Activated CD4-positive, alpha-beta T cell treated with anti-CD3 and anti-CD28 coated beads for 24 hours (primary cell): ENCODE measurements at places on chromosomes 13 and 19.

DNA sequence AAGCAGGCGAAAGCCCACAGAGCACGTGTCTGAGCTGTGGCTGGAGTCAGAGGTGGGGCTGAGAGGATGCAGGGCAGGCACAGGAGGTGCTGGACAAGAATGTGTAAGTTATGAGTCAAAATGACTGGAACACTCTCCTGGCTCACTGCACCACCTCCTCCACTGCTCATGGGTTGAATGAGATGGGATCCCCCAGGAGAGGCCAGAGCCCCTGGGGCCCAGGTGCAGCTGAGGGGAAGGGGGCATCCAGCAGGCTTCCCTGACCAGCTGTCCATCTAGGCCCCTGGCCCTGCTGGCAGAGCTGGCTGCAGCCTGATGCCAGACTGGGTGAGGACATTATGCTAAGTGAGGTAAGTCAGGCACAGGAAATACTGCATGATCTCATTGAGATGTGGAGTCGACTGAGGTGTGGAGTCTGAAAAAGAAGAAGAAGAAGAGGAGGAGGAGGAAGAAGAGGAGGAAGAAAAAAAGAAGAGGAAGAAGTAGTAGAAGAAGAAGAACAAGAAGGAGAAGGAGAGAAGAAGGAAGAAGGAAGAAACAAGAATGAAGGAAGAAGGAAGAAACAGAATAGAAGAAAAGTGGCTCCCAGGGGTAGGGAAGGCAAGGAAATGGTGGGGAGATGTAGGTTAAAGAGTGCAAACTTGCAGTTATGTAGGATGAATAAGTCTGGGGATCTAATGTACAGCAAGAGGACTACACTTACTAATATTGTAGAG, 747.4 kb downstream of the UQCRFS1 start:
- DNase-seq = no peak

DNA sequence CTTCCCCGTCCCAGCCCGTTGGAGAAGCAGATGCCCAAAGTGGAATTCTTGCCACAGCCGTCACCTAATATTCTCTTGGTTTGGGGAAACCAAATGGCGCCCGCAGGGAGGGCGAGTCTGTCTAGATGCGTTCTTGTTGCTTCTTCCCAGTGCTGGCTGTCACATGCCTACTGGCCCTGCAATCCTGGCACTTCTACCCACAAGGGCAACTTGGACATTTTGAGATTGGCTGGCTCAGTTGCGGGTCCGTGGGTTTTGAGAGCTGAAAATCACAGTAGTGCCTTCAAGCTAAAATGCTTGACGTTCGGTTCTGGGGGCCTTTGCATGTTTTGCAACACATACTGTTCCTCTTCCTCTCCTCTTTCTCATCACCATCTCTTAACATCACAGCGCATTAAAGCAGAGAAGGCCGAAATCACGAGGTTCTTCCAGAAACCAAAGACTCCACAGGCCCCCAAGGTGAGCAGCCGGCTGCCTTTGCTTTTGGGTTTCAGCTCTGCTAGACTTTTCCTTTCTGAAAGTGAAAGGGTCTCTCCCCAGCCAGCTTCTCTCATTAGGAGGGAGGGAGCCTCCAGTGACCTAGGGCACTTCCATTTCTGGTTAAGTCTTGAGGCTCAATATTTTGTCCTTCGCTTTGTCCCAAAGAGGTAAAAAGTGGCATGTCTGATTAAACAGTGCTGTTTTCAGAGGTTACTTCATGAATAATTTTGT, 21.1 kb downstream of the CHAF1A start:
- no peak for DNase-seq

- DNase-seq = no peak
Observed at GRCh38 chr19:47633996-47634395, 25.1 kb downstream of the BICRA start.

DNA sequence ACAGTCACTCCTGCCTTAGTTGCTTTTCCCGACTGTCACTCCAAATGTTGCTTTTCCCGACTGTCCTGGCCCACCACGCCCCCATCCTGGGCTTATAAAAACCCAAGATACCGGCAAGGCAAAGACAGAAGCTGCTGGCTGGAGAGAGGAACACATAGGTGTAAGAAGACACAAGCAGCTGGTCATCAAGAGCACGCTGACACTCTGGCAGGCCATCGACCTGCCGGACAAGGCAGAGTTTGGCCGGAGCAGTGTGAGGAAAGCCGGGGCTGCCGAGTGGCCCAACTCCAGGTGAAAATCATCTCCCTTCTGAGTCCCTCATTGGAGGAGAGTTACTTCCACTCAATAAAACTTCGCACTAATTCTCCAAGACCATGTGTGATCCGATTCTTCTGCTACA, 349.5 kb downstream of the SLITRK1 start:
- no peak for DNase-seq

GRCh38 chr13:97914540-97914939, 38.9 kb upstream of the IPO5 start:
- DNase-seq = no peak

GRCh38 chr19:28836421-28836820, 376.5 kb downstream of the UQCRFS1 start:
- no peak for DNase-seq

GRCh38 chr19:39587496-39587895, 14.8 kb upstream of the LGALS13 start:
- no peak for DNase-seq

DNA sequence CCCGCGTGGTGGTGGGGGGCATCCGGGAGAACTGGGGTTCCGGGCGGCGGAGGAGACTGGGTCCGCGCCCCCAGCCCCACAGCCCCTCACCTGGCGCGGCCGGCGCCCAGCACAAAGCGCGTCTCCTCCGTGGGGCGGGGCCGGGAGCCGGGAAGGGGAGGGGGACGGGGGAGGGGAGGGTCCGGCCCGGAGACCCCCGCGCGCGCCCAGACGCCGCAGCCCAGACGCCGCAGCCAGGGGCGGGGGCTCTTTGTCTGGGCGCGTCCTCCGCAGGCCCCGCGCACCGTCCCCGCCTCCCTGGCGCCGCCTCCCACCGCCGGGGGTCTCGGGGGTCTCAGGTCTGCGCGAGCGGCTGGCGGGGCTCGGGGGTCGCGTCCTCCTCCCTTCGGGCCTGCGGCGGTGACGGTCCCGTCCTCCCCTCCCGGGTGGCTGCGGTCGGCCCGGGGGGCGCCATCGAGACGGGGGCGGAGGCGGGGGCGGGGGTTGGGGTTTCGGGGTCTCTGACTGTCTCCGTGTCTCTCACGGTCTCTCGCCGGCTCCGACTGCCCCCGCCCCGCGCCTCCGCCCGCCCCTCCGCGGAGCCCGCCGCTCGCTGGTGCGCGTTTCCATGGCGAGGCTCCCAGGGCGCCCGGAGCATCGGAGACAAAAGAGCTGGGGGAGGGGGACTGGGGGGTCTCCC, at the start of gene PLPPR3:
PLPPR3 (minus strand) TSS at position 131 of the 679 bp plus-strand sequence. CDS start 396 bp downstream, outside the sequence.
- DNase-seq = no peak

- peak; percentile 59 for DNase-seq
Observed at GRCh38 chr13:23377983-23378632, 55.4 kb downstream of the SACS start.

- DNase-seq = no peak
Observed at GRCh38 chr13:51396352-51396751, 56.5 kb downstream of the INTS6 start.
